ENCODE measurements at places on chromosomes 5 and 9. TPM values are rescaled to one million over a fixed set of nuclear protein-coding genes. Genes with fewer than 3 reads are reported as not detected.

- H3K36me3 ChIP-seq, result no peaks in the 10 kb centered on the region
- no peak for DNase-seq
- H3K4me3 ChIP-seq, result no peak overlapping the region
Observed at GRCh38 chr9:10252174-10252573, 360.6 kb downstream of the PTPRD start.

GRCh38 chr5:2303431-2304100 lies 420.8 kb upstream of the IRX4 start:
- H3K27me3 ChIP-seq, result no peaks in the 10 kb centered on the region
- no peaks in the 10 kb centered on the region for H3K36me3 ChIP-seq
- no peaks in the 10 kb centered on the region for H3K4me1 ChIP-seq
- no peak for DNase-seq
- H3K4me3 ChIP-seq, result no peak overlapping the region

DNA sequence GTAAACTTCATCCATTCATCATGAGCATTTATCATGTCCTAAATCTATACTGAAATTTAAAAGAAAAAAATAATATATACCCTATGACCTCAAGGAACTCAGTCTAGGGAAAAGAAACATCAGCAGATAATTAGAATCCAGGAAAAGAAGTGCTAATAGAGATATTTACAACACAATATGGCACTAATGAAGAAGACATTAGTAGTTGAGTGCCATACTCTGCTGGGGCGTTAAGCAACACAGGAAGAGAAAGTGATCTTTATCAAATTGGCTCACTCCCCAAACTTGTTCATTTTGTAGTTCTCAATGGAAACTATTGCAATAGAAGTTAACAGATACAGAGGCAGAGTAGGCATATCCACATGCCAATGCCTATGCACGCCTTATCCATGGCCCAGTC lies 27.5 kb downstream of the GABRA6 start:
- H3K36me3 ChIP-seq, result no peaks in the 10 kb centered on the region
- H3K4me3 ChIP-seq, result no peak overlapping the region
- DNase-seq, result no peak
- no peaks in the 10 kb centered on the region for H3K27me3 ChIP-seq
- H3K27ac ChIP-seq, result no peak overlapping the region

The CHMP5 gene
- polyA plus RNA-seq, result 82.0 TPM

DNA sequence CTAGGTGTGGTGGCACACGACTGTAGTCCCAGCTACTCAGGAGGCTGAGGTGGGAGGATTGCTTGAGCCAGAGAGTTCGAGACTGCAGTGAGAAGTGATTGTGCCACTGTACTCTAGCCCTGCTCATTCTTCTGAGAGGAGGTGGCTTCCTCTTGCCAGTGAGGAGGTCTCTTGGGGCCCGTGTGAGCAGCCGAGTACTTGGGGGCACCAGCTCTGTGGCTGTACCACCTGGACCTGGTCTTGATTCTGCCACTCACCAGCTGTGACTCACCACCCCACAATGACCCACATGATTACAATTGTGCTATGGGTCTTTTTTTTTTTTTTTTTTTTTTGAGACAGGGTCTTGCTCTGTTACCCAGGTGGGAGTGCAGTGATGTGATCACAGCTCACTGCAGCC lies 18.0 kb upstream of the CRB2 start:
- DNase-seq, result no peak
- no peaks in the 10 kb centered on the region for H3K36me3 ChIP-seq
- peaks cover 21% of the 10 kb centered on the region for H3K4me1 ChIP-seq
- H3K4me3 ChIP-seq, result no peak overlapping the region
- H3K27ac ChIP-seq, result no peak overlapping the region

The GABRG2 gene
- polyA plus RNA-seq, result 2.1 TPM

DNA sequence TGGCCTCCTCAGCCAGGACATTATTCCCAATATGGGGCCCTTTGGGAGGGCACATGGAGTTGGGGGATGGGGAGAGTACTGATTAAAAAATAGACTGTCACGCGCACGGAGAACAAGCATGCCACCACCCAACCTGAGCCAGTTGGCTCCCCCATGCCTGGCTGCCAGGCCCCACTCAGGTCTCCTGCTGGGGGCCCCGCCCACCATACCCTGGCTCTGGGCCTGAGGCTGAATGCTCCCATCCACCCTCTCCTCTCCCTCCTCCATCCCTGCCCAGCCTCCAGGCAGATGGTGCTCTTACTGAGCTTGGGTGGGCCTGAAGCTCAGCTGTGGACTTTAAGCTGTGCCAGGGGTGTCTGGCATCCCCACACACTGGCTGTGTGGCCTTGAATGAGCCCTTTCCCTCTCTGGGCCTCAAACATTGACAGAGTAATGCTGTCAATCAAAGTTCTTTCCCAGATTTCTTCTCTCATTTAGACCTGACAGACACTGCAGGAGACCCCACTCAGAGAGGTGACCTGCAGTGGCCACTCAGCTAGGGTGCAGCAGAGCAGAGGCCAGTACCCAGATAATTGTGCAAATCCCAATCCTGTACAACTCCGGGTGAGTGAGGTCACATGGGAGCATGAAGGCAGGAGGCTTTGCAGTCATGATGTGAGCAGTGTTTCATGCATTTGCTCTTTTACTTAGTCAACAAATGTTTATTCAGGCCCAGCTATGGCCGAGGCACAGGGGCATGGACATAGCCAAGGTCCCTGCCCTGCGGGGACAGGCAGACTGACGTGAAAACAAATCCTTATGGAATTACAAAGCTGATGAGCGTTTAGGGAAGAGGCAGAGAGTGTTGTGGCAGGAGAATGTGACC lies 9.8 kb upstream of the SYNPO start:
- H3K36me3 ChIP-seq, result peaks cover 19% of the 10 kb centered on the region
- H3K4me1 ChIP-seq, result peaks cover 12% of the 10 kb centered on the region
- H3K27me3 ChIP-seq, result no peaks in the 10 kb centered on the region

DNA sequence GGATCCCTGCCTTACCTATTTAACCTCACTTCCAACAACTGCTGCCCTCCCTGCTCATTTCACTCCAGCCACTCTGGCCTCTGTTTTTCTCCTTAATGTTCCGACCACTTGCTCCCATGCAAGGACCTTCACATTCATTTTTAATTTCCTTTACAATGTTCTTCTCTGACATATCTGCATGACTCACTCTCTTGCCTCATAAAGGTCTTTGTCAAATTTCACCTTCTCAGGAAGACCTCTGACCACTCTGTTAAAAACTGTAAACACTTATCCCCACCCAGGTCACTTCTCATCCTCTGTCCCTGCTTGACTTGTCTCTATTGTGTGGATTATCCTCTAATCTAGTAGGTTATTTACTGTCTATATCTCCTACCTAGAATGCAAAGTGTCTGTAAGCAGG lies 751.2 kb downstream of the BRINP1 start:
- DNase-seq, result no peak
- H3K27me3 ChIP-seq, result no peaks in the 10 kb centered on the region
- no peak overlapping the region for H3K4me3 ChIP-seq
- no peaks in the 10 kb centered on the region for H3K36me3 ChIP-seq
- no peaks in the 10 kb centered on the region for H3K4me1 ChIP-seq

The LCN10 gene
- 7.8 TPM for polyA plus RNA-seq

The STRBP gene
- polyA plus RNA-seq, result 29.1 TPM

GRCh38 chr5:58849921-58850667 lies 267.2 kb downstream of the RAB3C start:
- no peak overlapping the region for H3K27ac ChIP-seq
- DNase-seq, result peak; percentile 42

The MIGA2 gene
- polyA plus RNA-seq, result 25.3 TPM

The FIBCD1 gene
- polyA plus RNA-seq, result 1.5 TPM

Measured in large intestine (tissue), 12 donors.